ENCODE measurements at places on chromosomes 5 and 9.
A peak's percentile ranks its signal among the peaks of the same experiment; 100 is the strongest.

GRCh38 chr5:155554500-155554899, 540.9 kb downstream of the KIF4B start:
- no peak for DNase-seq

- no peak for DNase-seq
Observed at GRCh38 chr5:14343376-14343775, 200.2 kb downstream of the TRIO start.

DNA sequence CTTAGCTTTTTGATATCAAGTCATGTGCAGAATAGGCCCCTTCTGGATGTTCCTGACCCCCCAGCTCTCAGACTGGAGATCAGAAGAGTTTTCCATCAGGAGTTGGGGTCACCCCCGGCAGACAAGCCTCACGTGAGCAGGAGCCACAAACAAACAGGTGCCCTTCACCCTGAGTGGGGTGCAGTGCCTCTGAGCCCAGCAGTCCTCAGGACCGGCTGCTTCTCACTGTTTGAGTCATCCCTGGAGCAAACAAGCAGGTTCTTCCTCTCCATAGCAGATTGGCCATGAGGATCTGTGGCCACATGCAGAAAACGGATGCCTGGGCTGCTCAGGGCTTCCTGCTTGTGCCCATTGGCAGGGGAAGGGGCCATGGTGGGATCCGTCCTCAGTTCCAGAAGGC, 47.0 kb downstream of the LRSAM1 start:
- DNase-seq: no peak

- peak; percentile 80 for DNase-seq
Observed at GRCh38 chr9:134374301-134375010, 48.2 kb downstream of the RXRA start.

GRCh38 chr9:70136632-70137031, 93.0 kb downstream of the MAMDC2 start:
- DNase-seq: no peak
